Fibroblast of lung (primary cell): ENCODE measurements at places on chromosomes 13 and 19. TPM values are rescaled to one million over a fixed set of nuclear protein-coding genes. Genes with fewer than 3 reads are reported as not detected.

DNA sequence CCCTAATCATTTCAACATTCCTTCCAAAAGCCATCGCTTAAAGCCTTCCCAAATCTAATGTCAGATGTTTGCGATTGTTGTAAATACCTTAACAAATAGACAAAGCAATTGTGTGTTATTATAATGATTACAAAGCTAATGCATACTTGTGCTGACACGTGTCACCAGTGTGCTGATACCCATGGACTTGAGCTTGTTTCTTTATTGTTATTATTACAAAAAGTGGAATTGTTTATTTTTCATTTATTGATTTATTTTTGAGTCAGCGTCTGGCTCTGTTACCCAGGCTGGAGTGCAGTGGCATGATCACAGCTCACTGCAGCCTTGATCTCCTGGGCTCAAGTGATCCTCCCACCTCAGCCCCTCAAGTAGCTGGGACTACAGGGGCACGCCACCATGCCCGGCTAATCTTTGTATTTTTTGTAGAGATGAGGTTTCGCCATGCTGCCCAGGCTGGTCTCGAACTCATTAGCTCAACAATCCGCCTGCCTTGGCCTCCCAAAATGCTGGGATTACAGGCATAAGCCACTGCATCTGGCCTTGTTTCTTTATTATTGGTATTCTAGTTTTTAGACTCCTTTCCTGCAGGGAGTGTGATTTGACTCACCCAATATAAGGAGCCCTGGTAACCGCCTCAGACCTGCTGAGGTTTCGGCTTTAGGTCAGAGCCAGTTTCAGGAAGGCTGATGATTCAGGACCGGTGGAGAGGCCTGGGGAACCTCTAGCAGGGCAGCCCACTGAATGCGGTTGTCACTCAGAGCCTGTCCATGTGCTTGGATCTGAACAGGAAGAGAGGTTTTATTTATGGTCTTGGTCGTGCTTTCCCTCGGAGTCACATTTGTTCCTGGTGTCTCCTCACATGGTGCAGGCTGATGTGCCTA lies 2.1 kb upstream of the FBXO17 start:
- no peak overlapping the region for H3K4me3 ChIP-seq
- peaks cover 6% of the 10 kb centered on the region for H3K4me1 ChIP-seq
- no peaks in the 10 kb centered on the region for H3K36me3 ChIP-seq
- H3K27ac ChIP-seq = no peak overlapping the region
- peak; percentile 57 for DNase-seq

DNA sequence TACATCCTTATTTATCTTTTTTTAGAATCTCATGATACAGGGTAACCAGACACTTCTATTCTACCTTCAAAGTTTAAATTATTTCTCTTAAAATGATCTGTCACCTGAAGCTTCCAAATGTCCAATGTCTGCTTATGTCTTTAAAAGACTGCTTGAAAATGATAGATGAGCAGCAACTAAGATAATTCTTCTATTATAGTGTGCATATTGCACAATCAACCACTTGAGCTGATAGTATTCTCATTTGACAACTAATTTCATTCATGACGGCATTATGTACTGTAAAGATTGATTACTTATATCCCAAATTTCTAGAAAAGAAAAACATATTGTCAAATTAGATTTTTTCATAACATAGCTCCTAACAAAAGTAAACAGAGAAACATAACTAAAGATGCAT lies 1478.2 kb upstream of the MIR17HG start:
- H3K27me3 ChIP-seq = no peaks in the 10 kb centered on the region
- H3K27ac ChIP-seq = no peak overlapping the region
- DNase-seq = no peak
- no peak overlapping the region for H3K4me3 ChIP-seq
- no peaks in the 10 kb centered on the region for H3K4me1 ChIP-seq

GRCh38 chr13:63042686-63043085 lies 1627.0 kb upstream of the PCDH20 start:
- DNase-seq = no peak
- no peaks in the 10 kb centered on the region for H3K36me3 ChIP-seq
- no peaks in the 10 kb centered on the region for H3K4me1 ChIP-seq
- H3K4me3 ChIP-seq = no peak overlapping the region

DNA sequence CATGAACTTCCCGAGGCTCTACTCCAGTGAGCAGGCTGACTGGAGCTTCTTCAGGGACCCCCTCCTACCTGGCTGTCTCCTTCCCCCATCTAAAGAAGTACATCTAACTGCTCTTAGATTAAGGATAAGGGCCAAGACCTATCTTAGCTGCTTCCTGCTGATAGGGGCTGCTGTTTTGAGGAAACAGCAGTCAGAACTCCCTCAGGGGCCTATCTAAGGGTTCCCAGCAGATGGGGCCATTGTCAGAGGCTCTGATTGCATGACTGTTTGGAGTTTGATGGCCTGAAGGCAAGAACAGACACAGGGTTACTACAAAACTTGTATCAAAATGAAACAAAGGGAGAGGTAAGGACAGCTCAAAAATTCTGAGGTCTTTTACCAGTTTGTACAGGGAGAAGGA lies 2636.9 kb upstream of the PCDH20 start:
- no peak for DNase-seq
- no peaks in the 10 kb centered on the region for H3K36me3 ChIP-seq
- no peak overlapping the region for H3K27ac ChIP-seq
- no peaks in the 10 kb centered on the region for H3K4me1 ChIP-seq

DNA sequence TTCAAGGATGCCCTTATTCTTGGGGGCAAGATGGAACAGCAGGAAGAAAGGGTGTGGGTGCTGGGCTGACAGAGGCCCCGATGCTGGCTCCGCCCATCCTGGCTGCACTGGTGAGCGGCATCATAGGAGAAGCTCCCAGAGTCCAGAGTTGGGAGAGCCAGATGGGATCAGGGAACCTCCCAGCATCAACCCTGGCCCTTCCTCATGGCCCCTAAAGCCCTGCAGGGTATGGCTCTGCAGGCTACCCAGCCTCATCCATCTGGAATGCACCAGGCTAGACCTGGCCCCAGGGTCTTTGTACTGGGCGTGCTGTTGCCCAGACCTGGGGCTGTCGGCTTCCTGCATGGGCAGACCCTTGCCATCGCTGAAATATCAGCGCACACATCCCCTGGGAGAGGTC lies 7.9 kb upstream of the ELL start:
- peaks cover 10% of the 10 kb centered on the region for H3K36me3 ChIP-seq
- H3K27ac ChIP-seq = no peak overlapping the region
- H3K4me1 ChIP-seq = no peaks in the 10 kb centered on the region
- DNase-seq = no peak
- no peak overlapping the region for H3K4me3 ChIP-seq

DNA sequence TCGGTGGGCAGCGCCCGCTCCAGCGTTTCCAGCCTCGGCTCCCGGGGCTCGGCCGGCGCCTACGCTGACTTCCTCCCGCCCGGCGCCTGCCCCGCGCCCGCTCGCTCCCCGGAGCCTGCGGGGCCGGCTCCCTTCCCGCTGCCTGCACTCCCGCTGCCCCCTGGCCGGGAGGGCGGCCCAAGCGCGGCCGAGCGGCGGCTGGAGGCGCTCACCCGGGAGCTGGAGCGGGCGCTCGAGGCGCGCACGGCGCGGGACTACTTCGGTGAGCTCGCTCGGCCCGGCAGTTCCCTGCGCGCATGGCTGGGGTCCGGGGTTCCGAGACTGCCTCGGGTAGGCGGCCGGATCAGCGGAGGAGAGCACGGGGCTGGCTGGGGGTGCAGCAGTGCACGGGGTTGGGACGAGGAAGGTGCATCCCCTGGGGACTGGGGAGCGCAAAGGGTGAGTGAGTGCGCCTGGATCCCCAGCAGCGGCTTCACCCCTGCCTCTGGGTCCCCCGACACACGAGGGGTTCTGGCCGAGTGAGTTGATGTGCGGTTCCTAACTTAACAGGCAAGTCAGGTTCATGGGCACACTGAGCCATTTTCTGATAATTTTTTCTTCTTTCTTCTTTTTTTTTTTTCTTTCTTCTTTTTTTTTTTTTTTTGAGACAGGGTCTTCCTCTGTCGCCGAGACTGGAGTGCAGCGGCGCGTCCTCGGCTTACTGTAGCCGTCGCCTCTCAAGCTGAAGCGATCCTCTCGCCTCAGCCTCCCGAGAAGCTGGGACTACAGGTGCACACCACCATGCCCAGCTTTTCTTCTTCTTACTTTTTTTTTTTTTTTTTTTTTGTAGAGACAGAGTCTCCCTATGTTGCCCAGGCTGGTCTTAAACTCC lies 1.1 kb downstream of the WTIP start:
- H3K4me1 ChIP-seq = no peaks in the 10 kb centered on the region
- H3K4me3 ChIP-seq = peak overlapping the region; percentile 82
- peak; percentile 39 for DNase-seq
- H3K27me3 ChIP-seq = no peaks in the 10 kb centered on the region
- peak overlapping the region; percentile 32 for H3K27ac ChIP-seq

GRCh38 chr19:46728693-46729339 lies 11.9 kb upstream of the PRKD2 start:
- H3K27me3 ChIP-seq = no peaks in the 10 kb centered on the region
- DNase-seq = peak; percentile 55
- no peak overlapping the region for H3K4me3 ChIP-seq
- no peak overlapping the region for H3K27ac ChIP-seq
- peaks cover 12% of the 10 kb centered on the region for H3K4me1 ChIP-seq

DNA sequence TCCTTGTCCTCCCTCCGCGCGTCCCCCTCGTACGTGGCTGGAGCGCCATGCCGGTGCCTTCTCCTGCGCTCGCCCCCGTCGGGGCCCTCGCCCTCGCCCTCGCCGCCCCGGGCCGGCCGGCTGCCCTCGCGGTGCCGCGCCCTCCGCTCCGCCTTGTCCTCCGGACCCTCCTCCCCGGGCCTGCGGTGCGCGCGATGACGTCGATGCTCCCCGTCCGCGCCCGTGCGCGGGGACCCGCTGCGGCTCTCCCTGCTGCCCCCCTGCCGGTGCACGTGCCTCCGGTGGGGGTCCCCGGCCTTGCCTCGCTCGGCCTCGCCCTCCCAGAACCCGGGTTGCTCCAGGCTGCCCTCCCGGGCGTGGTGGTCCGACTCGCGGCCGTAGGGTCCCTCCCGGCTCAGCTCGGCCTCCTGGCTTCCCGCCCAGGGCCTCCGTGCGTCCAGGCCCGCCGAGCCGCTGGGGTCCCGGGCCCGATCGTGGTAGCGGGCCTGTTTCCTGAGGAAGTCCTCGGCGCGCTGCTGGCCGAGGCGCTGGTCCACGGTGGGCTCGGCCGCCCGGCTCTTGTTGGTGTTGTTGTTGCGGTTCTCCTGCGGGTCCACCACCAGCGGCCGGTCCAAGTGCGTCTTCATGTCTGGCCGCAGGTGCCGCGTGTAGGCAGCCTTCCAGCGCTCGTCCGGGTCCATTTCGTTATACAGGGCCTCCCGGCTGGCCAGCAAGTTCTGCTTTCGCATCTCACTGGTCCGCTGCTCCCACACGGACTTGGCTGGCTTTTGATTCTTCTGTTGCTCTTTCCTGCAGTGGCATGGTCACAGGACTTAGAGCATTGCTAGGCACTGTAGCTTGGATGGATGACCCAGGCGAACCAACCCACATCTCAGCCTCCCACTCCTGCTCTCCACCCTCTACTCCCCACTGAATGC lies 148.6 kb downstream of the IER2 start:
- no peak overlapping the region for H3K27ac ChIP-seq
- H3K27me3 ChIP-seq = no peaks in the 10 kb centered on the region

DNA sequence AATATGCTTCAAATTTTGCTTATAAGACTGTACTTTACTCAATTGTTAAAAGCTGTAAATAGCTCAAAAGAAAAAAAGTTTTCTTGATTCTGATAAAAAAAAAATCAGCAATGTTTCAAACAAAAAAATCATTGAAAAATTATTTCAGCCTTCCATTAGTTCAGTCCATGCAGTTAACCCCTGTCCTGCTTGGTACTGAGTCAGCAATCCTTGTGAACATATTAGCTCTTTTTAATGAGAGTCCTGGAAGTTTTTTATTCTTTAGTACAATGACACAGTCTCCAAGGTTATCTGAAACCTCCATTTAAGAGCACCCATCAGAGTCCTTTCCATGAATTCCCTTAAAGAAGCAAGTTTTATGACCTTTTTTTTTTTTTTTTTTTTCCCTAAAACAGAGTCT lies 21.4 kb upstream of the KBTBD6 start:
- H3K4me3 ChIP-seq = no peak overlapping the region
- no peaks in the 10 kb centered on the region for H3K4me1 ChIP-seq
- H3K27me3 ChIP-seq = no peaks in the 10 kb centered on the region
- H3K36me3 ChIP-seq = no peaks in the 10 kb centered on the region
- H3K27ac ChIP-seq = no peak overlapping the region

GRCh38 chr19:7787141-7787540 lies 24.1 kb downstream of the CLEC4M start:
- DNase-seq = no peak
- H3K27ac ChIP-seq = no peak overlapping the region
- H3K4me3 ChIP-seq = no peak overlapping the region
- peaks cover 3% of the 10 kb centered on the region for H3K27me3 ChIP-seq

GRCh38 chr13:34086281-34086680 lies 268.3 kb downstream of the RFC3 start:
- H3K36me3 ChIP-seq = no peaks in the 10 kb centered on the region
- H3K27ac ChIP-seq = no peak overlapping the region
- no peaks in the 10 kb centered on the region for H3K27me3 ChIP-seq
- H3K4me1 ChIP-seq = no peaks in the 10 kb centered on the region
- no peak for DNase-seq
- no peak overlapping the region for H3K4me3 ChIP-seq

DNA sequence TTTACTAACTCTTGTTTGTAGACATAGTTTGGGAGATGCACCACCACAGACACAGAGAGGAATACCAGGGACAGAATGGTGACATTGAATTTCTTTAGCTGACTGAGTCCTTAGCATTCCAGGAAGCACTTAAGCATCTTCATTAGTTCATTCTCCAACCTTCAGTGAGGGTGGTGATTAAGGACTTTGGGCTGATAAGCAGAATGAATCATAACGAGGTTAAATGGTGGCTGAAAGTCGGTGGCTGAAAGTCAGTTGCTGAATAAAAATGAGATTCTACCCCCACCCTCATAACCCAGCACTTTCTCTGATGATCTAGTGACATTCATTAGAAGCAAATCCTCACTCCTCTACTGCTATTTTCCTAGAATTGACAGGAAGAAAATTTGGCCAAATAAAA lies 10.6 kb downstream of the PCDH8 start:
- no peaks in the 10 kb centered on the region for H3K27me3 ChIP-seq
- no peak overlapping the region for H3K4me3 ChIP-seq
- no peaks in the 10 kb centered on the region for H3K36me3 ChIP-seq
- DNase-seq = no peak
- no peak overlapping the region for H3K27ac ChIP-seq

DNA sequence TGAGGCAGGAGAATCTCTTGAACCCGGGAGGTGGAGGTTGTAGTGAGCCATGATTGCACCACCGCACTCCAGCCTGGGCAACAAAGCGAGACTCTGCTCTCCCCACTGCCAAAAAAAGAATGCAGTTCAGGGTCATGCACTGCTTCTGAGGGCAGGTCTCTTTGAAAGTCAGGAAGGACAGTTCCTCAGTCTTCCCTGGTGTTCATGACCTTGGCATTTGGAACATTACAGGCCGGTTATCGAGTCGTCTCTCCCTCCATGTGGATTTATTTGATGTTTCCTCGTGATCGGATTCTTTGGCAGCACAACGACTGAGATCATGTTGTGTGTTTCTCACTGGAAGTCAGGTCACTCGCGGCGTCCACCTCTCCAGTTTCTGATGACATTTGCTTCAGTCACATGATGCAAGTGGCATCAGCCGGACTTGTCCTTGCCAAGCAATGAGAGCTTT lies 17.2 kb downstream of the FGF21 start:
- H3K27me3 ChIP-seq = peaks cover 2% of the 10 kb centered on the region
- no peaks in the 10 kb centered on the region for H3K36me3 ChIP-seq
- no peak overlapping the region for H3K27ac ChIP-seq
- no peak for DNase-seq
- no peaks in the 10 kb centered on the region for H3K4me1 ChIP-seq

ADAMTS10 gene
- polyA plus RNA-seq = 0.81 and 2.0 TPM in 2 replicates

CRTC1 gene
- 1.2 and 2.2 TPM in 2 replicates for polyA plus RNA-seq

TNFSF9 gene
- 0.22 and 0.40 TPM in 2 replicates for polyA plus RNA-seq
